Stimulated activated CD4-positive, alpha-beta T cell treated with anti-CD3 and anti-CD28 coated beads, Interleukin-4, amount 100 ng/mL, for 24 hours (primary cell): ENCODE measurements at places on chromosomes 6 and 20.

- no peak for DNase-seq
Observed at GRCh38 chr20:17712201-17712600, 12.4 kb downstream of the BANF2 start.

DNA sequence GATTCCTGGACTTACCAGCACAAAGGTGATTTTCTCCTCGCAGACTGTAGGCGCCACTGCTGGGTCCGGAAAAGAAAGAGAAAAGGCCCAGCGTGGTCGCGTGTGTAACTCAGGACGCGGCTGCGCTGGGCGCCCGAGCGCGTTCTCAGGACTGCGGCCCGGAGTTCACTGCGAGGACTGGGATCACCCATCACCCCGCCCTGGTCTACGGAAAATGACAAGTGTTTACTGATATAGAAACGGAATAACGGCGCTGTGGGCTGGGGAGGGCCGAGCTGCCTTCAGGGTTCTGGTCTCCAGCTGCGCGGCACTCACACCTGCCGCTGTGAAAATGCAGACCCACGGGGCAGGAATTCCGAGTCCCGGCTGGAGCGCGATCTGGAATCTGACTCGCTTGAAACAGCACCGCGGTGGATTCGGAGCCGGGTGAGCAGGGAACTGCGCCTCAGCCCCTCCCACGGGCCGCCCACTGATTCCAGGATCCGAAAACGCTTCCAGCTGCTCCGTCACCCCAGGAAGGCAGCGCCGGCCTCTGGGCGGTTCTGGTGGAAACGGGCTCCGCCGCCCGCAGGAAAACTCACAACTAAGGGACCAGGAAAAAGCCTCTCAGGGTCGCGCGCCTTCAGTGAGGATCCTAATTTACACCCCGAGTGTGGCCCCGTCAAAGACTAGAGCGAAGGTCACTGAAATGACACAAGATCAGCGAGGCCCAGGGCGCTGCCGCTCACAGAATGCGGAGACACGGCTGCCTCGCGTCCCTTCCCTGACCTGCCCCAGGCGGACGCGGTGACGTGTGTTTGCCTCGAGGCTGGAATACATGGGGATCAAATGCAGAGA is 34.5 kb downstream of the HLA-A start:
- DNase-seq: peak; percentile 52

GRCh38 chr6:155853011-155853410 is 397.4 kb upstream of the NOX3 start:
- DNase-seq: no peak

DNA sequence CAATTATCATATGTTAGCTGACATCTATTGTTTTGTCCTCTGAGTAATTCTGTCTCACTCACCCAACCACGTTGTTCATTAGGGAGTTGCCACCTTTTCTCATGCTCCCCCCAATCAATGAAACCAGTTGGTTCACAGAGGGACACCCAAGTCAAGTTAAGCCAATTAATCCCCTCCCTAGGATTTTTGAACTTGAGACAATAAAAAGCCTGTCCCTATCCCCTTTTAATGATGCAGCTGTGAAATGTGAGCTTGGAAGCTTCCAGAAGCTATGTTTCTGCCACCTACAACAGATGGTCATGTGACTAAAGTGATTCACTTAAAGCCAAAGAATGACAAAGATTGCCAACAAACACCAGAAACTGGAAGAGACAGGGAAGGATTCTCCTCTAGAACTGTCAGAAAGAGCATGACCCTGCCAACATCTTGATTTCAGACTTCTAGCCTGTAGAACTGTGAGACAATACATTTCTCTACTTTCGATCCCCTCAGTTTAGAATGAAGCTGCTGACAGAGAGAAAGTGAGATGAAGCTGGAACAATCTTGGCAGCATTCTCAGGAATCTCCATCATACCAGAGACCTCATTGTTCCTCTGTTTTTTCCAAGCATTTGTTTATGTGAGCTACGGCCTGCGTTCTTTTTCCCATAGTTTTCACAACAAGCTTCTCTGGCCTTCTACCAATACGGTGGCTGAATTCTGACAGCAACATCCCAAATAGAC is 57.8 kb upstream of the TPD52L1 start:
- DNase-seq: no peak

DNA sequence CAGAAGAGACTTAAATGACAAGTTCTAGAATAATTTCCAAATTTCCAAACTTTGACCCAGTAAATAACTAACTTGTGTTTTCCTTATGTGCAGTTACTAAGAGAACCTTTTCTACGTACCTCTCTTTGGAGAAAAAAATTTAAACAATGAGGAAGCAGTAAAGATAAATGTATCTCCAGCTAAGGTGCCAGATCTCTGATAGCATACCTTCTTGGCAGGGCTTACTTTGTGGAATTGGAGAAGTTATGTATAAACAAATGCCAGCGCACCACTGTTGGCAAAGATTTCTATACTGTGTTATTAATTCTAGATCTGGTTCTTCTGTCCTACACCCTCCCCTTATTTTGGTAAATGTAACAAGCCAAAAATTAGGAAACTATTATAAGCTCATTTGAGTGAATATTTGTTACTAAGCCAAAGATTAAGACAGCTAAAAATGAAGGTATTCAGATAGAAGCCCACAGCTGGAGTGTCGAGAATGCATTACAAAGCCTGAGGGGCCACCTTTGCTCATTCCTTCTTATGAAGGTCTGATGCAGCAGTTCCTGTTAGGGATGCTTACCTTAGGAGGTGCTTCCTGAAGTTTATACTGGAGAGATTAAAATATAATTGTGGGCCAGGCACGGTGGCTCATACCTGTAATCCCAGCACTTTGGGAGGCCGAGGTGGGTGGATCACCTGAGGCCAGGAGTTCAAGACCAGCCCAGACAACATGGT is 373.1 kb upstream of the SOX4 start:
- DNase-seq: no peak

GRCh38 chr20:38460040-38460623 is 12.5 kb upstream of the RALGAPB start:
- no peak for DNase-seq

GRCh38 chr6:33840048-33840926 is 36.5 kb upstream of the MLN start:
- peak; percentile 61 for DNase-seq

DNA sequence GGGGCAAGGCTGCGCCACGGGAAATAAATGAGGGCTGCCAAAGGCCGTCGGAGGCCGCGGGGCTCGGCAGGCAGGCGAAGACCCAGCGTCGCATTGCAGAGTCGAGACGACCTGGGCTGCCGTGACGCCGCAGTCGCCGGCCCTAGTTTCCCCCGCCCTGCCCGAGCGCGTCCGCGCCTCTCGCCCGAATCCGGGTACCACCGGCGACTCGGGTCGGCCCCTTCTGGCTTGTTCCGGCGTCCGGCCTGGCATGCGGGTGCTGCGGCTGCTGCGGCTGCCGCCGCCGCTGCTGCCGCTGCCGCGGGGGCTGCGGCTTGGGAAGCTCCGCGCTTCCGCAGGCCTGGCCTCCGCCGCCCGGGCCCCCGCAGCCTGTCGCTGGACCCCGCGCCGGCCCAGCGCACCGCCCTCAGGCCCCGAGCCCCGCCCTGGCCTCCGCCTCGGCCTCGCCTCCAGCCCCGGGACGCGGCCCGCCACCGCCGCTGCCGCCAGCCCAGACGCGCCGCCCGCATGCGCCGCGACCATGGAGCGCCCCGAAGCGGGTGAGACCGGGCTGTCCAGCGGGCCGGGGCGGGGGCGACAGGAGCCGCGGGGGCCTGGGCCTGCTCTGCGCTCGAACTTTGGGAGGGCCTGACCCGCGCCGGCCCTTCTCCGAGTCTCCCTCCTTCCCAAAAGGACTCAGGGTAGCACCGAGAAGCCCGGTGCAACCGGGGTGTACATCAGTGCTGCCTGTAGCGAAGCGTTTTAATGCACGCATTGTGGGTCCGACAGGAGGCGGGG is at the start of gene AKAP7:
Gene AKAP7 (plus strand): TSS at position 224 of the 777 bp plus-strand sequence. CDS start 297 bp downstream, at position 521.
- peak; percentile 55 for DNase-seq

GRCh38 chr20:57756921-57757320 is 47.1 kb upstream of the PMEPA1 start:
- no peak for DNase-seq

DNA sequence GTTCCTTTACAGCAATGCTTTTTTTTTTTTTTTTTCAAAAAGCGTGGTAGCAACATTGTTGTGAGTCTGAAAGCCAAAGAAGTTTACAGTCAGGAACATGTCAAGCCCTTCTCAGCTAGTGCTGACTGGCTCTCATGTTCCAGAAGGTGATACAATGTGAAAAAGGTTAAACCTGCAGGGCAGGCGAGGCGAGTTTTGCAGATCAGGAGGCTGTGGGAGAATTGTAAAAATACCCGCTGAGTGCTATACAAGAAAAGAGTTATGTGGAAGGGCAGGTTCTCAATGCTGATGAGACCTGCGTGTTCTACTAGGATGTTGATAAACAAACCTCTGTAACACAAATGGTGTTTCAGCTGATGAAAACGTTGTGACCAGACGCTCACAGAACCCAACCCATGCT is 30.9 kb upstream of the RPP40 start:
- no peak for DNase-seq

DNA sequence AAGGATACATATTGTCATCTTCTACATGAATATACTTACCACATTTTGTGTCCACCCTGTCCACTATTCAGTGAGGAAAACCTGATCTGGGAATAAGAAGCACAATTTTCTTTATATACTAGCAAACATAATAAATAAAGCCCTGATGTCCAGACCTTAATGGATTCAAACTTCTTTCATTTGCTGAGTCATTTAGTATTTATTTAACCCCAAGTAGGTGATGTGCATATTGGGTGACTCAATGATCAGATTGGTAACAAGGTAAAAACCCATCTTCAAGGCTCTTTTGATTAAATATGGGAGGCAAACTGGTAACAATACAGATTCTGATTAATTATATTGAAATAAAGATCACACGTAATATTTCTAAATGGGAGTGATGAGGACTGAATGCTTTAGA is 1159.8 kb upstream of the EYS start:
- no peak for DNase-seq

DNA sequence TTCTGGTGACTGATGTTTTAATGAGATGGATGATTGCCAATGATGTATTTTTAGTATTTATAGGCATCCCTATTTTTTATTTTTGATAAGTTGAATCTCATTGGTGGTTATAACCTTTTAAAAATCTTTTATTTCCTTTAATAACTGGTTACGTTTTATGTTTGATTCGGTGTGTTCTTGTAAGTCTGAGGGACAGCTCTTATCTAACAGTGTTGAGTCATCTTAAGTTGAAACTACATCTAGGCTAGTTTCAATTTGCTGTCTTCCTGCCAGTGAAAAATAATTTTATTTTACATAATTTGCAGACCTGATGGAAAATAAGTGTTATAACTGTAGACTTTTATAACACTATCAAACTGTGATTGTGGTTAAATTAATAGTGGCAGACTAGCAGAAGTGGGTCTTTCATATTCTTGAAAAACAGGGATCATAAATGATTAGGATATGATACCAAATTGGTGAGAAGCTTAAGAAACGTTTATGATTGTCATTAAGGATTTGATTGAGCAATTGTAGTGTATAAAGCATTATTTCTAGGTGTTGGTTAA is 4.6 kb downstream of the AFDN start:
- no peak for DNase-seq

DNA sequence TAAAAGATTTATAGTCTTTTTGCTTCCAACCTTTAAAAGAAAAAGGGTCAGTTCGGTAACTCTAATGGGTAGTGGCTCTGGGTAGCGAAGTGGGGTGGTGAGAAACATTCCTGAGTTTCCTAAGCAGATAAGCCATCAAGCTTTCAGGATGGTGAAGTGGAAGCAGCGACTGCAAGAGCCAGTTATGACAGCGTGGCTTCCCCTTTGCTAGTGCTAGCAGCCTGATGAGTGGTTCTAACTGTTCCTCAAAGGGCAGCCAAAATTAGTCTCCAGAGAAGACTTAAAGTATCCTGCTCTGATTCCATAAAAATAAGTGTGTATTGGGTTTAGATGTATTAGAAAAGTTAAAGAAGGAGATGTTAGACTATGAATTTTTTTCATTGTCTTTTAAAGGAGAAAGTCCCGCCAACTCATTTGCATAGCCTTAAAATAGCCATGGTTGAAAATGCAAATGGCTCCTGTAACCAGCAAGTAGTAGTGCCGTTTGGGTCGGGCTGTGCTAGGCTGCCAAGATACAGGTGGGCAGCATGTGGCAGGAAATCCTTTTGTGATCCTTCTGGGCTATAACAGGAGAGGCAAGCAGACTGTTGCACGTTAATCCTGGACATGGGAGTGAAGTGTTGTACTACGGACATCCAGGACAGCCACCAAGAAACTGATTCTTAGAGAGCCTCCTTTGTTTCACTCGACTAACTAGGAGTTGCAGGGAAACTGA is 18.0 kb downstream of the ELOVL2 start:
- no peak for DNase-seq

GRCh38 chr20:31833931-31834521 is 11.4 kb downstream of the FOXS1 start:
- DNase-seq: no peak

DNA sequence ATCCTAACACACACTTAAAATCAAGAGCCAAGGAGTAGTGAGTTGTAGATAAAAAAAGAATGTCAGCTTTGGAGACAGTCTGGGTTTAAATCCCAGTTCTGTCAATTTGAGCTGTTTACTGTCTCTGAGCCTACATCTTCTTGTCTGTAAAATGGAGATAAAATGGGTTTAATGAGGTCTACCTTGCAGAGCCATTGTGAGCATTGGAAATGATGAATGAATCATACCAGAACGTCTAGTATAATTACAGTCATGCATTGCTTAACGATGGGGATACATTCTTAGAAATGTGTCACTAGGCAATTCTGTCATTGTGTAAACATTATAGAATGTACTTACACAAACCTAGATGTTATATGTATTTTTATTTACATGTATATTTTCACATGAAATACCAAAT is 17.6 kb upstream of the SGK2 start:
- no peak for DNase-seq

DNA sequence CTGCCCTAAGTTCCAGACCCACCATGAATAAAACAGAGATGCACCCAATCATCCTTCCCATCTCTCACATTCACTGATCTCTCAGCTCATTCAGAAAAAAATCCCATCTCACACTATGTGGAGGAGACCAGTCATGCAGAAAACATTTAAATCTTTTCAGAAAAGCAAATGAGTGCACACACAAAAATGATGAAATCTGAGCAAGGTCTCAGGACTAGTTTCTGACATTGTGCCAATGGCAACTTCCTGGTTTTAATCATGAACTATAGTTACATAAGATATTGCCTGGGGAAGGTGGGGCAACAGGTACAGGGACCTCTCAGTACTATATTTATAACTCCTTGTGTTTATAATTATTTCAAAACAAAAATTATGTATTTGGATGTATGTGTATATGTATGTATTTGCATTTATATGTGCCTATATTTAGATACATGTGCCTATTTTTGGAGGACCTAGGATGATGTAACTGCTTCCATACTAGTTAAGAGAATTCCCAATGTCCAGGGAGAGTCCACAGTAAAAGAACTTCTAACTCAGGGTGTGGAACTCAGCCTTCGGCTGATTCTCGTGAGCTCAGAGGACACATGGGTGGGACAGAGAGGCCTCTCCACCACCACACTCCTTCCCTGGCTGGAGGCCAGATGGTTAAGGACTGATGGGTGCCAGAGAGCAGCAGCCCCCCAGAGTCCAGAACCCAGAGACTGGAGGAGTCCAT is 71.7 kb upstream of the MAP3K4 start:
- no peak for DNase-seq

GRCh38 chr6:5160206-5160605 is 75.1 kb downstream of the PPP1R3G start:
- no peak for DNase-seq

GRCh38 chr6:13474360-13474759 is 13.0 kb downstream of the GFOD1 start:
- DNase-seq: no peak
